Non-pigmented ciliary epithelial cell (primary cell): ENCODE measurements at places on chromosomes 2 and 18.

GRCh38 chr18:12038082-12038638 is 55.5 kb upstream of the ANKRD62 start:
- no peak for DNase-seq

GRCh38 chr18:60247103-60247502 is 125.5 kb downstream of the MC4R start:
- DNase-seq = no peak

DNA sequence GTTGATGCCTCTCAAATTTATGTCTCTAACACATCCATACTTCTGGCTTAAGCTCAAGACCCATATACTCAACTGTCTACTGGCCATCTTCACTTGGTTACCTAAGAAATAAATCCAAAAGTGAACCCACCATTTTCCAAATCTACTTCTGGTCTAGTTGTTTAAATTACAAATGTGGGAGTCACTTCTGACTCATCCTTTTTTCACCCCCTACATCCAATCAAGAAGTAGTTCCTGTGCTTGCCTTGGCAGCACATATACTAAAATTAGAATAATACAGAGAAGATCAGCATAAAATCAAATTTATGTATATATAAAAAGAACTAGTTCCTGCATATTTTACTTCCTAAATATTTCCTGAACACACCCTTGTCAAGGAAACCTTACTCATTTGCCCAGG is 53.6 kb downstream of the STRN start:
- peak; percentile 14 for DNase-seq

GRCh38 chr2:215572341-215572848 is 136.5 kb upstream of the FN1 start:
- DNase-seq = no peak

- no peak for DNase-seq
Measured at GRCh38 chr18:48734460-48734859, 195.6 kb downstream of the CTIF start.

DNA sequence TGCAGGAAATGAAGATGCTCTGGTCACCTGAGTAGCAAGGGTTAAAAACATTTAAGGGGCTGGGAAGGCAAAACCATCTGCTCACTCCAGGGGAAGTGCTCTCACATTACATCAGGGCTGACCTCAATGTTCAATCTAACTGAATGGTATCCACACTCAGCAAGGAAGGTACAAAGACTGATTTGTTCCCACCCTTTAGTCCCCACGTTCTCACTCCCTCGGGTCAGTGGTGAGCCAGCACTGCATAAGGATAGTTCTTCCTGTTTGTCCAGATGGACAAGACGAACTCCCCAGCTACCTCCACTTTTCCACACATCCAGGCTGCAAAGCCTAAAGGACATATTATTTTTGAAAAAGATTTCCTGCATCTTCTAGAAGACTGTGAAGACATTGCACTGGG is 126.6 kb upstream of the SLC14A2 start:
- no peak for DNase-seq

- DNase-seq = no peak
Measured at GRCh38 chr18:26657631-26658581, 109.6 kb upstream of the KCTD1 start.

GRCh38 chr2:76808732-76809131 is 713.4 kb downstream of the LRRTM4 start:
- no peak for DNase-seq

GRCh38 chr18:13375302-13376255 is 157.0 kb downstream of the LDLRAD4 start:
- DNase-seq = peak; percentile 76

GRCh38 chr18:56089612-56090258 is 501.7 kb upstream of the TCF4 start:
- no peak for DNase-seq

- no peak for DNase-seq
Measured at GRCh38 chr2:31694444-31694843, 113.7 kb upstream of the SRD5A2 start.

DNA sequence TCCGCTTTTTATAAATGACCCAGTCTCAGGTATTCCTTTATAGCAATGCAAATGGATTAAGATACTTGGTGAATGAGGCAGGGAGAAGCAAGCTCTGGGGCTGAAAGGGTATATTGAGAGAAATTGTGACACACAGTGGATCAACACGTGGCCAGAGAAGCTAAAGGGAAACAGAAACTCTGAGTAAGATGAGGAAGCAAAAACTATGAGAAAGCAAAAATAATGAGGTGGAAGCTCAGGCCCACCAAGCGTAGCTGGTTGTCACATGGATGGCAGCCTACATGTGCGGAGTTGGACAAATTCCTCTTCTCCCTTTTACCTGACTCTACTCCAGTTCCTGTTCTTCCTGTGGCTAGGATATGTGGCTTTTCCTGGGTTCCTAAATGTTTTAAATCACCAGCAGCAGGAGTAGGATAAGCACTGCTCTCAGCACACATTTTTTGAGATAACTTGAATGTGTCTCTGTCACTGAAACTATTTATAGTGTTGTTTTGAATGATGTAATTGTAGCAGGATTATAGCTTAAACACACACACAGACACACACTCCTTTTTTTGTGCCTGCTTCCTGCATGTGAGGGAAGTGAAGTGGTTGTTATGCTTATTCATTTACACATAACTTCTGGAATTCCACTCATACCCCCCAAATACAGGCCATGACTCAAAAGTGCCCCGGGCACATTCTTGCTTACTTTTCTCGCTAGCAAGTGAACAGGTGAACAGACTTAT is 30.1 kb upstream of the EPC2 start:
- DNase-seq = peak; percentile 34

DNA sequence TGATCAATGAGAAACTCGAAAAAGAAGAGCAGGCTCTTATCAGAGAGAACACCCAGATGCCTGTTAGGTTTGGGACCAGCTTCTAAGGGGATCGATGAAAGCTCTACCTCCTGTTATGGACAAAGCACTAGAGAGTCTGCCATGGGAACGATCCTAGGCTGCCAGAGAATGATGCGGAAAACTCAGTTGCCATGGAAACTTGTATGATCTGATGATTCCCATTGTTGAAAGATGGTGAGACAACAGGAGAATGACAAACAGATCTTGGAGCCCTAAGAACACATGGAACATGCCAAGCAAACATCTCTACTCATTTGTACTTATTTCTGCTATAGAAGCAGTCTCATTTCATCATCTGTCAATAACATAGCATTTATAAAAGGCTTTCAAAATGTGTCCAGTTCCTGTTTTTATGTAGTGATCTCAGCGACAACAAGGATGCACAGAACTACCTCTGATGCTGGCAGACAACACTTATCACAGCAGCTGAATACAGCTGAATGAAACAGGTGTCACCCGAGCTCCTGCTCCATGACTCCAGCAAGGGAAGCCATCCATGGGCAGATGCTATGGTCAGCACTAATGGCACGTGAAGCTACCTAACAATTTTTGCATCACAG is 59.6 kb downstream of the NCKAP5 start:
- no peak for DNase-seq
